EH (cell line): ENCODE measurements at places on chromosomes 13 and 19.

DNA sequence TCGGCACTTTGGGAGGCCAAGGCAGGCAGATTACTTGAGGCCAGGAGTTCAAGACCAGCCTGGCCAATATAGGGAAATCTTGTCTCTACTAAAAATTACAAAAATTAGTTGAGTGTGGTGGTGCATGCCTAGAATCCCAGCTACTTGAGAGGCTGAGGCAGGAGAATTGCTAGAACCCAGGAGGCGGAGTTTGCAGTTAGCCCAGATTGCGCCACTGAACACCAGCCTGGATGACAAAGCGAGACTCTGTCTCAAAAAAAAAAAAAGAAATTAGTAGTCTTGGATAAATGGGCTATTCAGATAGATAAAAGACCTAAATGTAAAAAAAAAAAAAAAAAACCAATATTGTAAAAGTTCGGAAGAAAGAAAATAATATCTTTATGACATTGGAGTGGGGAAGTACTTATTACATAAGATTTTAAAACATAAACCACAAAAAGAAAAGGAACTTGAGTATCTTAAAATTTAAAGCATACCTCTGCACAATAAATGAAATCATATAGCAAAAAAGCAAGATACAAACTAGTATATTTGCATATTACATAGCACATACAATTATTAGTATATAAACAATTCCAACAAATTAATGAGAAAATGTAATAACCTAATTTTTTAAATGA is 26.7 kb upstream of the RNASEH2B start:
- no peak for DNase-seq

DNA sequence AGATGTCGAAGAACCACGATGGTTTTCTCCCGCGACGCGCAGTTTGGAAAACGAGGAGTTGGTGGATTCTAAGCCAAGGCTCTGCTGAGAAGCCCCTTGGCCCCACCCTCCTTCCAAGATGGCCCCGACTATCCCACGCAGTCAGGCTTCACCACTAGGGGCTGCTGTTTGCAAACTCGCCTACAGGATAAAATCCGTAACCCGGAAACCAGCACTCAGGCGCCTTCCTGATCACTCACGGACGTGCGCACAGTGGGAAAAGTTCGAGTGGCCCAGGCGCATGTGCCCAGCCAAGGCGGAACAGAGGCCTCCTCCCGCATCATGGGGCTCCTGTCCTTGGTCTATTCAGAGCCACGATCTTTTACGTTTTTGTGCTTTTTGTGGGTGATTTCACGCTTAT is 19.2 kb upstream of the UQCR11 start:
- peak; percentile 46 for DNase-seq

GRCh38 chr19:19527674-19528625 is 761 bp upstream of the YJEFN3 start:
- DNase-seq, result no peak

DNA sequence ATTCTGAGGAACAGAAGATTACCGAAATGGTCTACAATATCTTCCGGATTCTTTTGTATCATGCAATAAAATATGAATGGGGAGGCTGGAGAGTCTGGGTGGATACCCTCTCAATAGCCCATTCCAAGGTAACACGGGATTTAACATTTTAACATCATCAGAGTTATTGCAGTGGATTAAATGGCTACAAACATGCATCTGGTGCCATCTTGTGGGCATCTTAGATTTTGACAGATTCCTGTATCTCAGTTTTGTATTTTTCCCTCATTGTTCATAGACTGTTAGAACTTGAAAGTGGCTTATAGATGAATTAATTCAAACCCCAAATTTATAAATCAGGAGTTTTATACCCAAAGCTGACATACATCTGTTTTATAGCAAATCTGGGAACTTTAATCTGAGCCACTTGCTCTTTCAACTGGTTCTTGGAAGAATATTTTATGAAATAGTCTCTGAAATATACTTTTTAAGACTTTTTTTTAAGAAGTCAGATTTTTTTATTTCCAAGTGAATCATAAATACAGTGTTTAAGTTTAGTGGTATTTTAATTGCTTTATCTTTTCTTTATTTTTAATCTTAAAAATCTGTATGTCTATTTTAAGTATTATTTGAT is 215.2 kb downstream of the NBEA start:
- DNase-seq, result peak; percentile 67

GRCh38 chr19:12156223-12157058 is at the start of gene ZNF625:
ZNF625 (minus strand) TSS chr19:12156734; CDS start chr19:12156558, 176 bp downstream.
- peak; percentile 93 for DNase-seq

- DNase-seq, result peak; percentile 9
Observed at GRCh38 chr19:51131780-51132680, 7.3 kb downstream of the SIGLEC9 start.

DNA sequence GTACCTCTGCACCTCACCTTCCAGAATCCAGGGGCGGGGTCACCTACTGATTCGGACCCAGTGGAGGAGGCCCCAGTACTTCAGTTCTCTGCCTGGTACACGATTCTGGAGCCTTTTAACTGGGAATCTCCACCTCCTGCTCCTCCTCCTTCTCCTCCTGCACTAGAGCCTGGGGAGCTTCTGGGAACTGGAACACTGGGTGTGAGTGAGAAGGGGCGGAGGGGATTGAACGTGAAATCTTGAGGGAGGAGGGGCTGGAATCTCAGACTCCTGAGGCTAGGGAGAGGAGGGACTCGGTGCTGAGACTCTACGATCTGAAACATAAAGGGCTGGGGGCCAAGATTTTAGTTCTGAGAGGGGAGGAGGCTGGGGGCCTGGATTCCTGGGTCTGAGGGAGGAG is at the start of gene KLK8:
Gene KLK8 (minus strand): TSS at position 90 of the 400 bp plus-strand sequence. CDS start 437 bp downstream, outside the sequence.
- DNase-seq, result no peak

DNA sequence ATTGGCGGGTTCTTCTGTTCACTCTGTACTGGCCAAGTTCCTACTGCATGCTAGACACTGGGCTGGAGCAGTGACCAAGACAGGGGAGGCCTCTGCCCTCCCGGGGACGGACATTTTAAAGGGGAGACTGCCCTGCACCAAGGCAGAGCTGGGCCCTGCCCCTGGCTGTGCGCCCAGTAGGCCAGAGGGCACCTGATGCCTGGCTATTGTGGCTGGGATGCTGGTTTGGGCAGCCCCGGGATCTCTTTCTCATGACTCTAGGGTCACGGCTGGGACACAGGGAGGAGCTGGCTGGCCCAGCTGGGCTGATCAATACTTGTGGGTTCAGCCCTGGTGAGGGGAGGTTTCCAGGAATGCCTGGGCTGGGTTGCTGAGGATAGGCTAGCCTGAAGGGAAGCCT is 17.7 kb downstream of the LIPE start:
- DNase-seq, result no peak

DNA sequence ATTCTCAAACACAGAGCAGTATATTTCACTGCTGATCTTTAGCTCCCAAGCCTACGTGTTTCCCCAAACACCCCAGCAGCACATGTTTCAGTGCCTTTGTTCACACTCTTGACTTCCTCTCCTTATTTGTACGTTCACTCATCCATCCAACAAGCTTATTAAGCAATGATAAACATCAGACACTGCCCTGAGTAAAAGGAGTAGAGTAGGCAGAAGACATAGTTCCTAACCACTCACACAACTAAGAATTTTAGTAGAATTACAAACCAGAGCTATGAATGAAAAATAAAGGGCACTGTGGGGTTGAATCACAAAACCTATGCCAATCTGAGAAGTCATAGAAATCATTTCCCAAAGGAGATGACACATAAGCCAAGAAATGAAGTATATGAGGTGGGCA is 213.5 kb downstream of the DIAPH3 start:
- peak; percentile 36 for DNase-seq

- peak; percentile 34 for DNase-seq
Observed at GRCh38 chr19:51407511-51408131, 9.8 kb downstream of the SIGLEC10 start.

- DNase-seq, result no peak
Observed at GRCh38 chr19:17975032-17975431, 8.1 kb downstream of the KCNN1 start.

GRCh38 chr13:20186771-20187170 is 6.0 kb downstream of the GJB2 start:
- DNase-seq, result no peak

DNA sequence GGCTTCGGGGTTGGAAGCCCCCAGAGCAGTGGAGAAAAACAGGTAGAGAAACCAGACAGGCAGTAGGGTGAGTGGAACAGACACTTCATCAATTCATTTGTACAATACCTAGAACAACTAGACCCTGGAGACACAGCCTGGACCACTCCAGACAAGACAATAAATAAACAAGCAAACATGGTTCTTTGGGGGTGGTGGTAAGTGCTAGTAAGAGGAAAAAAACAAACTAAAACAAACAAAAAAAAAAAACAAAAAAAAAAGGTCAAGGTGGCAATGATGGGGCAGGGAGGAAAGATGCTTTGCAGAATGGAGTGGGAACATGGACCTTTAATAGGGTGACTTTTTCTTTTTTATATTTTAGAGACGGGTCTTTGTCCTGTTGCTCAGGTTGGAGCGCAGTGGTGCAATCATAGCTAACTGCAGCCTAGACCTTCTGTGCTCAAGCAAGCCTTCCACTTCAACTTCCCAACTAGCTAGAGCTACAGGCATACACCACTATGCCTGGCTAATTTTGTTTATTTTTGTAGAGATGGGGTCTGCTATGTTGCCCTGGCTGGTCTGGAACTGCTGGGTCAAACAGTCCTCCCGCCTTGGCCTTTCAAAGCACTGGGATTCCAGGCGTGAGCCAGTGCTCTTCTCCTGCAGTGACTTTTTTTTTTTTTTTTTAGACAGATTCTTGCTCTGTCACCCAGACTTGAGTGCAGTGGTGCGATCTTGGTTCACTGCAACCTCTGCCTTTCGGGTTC is 3.1 kb downstream of the JUNB start:
- DNase-seq, result no peak

DNA sequence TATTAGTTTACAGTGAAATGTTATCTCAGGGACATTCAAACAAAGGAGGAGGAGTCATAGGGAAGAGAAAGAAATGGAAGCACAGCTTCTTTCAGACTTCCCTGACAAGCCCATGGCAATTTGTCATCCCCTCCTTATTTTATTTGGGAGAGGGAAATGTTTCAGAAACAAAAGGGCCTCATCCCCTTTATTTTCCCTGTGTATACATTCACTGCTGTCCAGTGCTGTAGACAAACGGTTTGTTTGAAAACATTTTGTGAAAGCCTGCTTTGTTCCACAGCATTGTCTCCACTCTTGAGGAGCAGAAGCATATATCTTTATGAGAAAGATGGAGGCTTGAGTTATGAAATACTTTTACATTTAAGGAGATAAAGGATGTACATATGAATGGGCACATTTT is 12.3 kb downstream of the ZNF460 start:
- no peak for DNase-seq

- DNase-seq, result no peak
Observed at GRCh38 chr19:1012334-1012733, 8.6 kb downstream of the TMEM259 start.

- peak; percentile 21 for DNase-seq
Observed at GRCh38 chr13:110610955-110611595, 4.3 kb upstream of the NAXD start.

- DNase-seq, result no peak
Observed at GRCh38 chr13:39330504-39330903, 272.5 kb downstream of the LHFPL6 start.
